ENCODE measurements at places on chromosomes 16 and 17.

GRCh38 chr17:21034340-21035235 is 8.2 kb downstream of the USP22 start:
- DNase-seq: peak; percentile 49

DNA sequence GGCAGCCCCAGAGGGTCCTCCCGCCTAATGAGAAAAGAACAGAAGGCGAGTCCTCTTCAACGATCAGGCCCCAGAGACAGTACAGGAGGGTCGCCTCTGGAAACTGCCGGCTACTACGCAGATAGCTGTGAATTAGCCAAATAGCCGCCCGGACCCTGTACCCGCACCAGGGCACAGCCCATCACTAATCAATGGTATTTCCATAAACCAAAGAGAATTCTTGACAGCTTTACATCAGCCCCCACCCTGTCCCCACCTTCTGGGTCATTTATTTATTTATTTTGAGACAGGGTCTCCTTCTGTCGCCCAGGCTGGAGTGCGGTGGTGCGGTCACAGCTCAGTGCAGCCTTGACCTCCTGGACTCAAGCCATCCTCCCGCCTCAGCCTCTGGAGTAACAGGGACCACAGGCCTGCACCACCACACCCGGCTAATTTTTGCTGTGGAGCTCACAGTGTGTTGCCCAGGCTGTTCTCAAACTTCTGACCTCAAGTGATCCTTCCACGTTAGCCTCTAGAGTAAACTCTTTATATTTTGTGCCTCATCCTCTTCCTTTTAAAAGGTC is 805 bp upstream of the CLCN7 start:
- no peak for DNase-seq

DNA sequence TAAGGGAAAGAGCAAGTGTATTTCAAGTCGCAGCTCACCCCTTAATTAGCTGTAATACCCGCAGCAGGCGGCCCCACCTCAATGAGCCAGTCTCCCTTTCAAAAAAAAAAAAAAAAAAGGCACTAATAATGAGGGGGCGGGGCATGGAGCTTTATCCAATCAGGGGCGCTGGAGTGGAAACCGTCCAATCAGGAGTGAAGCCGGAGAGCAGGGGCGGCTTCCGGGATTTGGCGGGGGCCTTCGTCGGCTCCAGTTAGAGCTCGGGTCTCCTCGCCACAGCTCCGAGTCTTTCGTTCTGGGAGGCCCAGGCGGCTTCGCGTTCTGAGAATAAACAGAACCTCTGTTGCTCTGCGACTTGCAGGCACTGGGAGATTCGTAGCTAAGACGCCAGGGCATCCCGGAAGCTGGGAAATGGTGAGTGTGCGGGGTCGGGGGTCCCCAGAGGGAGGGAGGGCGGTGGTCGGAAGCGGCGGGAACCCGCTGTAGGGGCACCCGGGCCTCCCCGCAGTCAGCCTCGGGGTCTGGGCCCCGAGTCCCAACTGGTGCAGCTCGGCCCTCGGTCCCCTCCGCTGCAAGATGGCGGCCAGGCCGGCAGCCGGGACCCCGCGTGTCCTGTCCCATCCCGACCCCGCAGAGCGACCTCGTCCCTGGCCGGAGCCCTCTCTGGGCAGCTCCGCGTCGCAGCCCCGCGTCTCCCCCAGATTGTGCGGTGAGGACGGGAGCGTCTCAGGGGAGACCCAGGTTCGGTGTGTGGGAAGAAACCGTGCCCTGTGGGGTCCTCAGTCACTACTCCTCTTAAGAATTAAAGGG is at the start of gene ZNF267:
Gene ZNF267 (plus strand): TSS at position 252 of the 810 bp plus-strand sequence. CDS start 160 bp downstream, at position 412.
- DNase-seq: peak; percentile 90

DNA sequence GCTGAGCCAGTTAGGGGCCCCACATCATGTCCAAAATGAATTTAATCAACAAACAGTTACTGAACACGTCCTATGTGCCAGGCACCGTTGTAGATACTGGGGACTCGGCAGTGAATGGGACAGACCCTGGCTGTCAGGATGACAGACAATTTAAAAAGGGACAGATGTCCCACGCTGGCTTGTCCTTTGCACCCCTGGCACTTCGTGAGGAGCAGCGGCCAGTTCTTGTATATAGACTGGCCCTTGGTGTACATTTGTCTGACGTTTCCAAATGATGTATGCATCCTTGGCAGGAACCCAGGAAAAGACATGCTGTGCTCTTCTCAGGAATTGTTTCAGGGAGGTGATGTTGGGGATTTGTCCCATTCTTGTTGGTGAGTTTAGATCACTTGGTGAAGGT is 21.1 kb downstream of the IL4R start:
- DNase-seq: no peak

DNA sequence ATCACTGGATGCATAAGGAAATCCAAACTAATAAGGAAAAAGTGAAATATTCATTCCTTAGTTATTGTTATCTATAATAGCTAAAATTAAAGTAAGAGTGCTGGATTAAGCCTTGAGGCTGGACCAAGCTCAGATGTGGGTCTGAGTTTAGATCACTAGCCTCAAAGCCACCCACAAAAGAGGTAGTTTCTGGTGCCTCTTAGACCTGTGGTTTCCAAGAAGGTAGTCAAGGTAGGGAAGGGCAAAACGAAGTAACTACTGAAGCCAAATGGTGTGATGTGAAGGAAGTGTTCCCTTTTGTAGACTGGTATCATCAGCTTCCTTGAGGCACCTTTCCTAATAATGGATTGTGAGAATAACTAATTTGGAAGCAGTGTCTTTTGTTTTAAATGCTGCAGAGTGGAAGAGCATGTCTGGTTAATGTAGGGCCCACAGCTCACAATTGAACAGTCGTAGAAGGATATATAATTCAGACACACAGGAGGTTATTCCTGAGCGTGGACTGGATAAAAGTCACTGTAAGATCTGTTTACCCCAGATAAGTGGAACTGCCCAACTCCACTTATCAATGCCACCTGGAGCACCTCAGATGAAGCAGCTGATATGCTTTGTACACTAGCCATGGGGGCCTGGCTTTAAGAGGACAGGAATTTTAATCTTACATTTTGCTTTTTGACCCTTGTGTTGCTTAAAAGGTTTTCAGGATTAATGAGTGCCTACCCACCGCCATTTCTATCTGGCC is 31.7 kb upstream of the LCMT1 start:
- no peak for DNase-seq

DNA sequence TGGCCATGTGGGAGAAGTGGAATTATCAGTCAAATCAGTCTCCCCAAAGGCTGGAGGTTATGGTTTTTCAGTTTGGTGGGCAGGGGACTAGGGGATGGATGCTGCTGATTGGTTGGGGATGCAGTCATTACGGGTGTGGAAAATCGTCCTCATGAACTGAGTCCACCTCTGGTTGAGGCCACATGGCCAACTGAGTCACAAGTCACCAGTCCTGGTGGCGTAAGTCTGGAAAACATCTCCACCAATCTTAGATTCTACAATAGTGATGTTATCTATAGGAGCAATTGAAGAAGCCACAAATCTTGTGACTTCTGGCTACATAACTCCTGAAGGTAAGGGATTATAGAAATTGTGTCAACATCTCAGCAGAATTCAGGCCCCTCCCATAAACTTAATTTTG is 5.2 kb upstream of the RNF135 start:
- DNase-seq: no peak
